ENCODE measurements at places on chromosomes 2 and 18. TPM values are rescaled to one million over a fixed set of nuclear protein-coding genes. Genes with fewer than 3 reads are reported as not detected.

GRCh38 chr2:314561-315336 lies 26.9 kb upstream of the ALKAL2 start:
- DNase-seq: no peak

GRCh38 chr2:240368781-240369331 lies 66.6 kb upstream of the GPC1 start:
- DNase-seq: peak; percentile 79

DNA sequence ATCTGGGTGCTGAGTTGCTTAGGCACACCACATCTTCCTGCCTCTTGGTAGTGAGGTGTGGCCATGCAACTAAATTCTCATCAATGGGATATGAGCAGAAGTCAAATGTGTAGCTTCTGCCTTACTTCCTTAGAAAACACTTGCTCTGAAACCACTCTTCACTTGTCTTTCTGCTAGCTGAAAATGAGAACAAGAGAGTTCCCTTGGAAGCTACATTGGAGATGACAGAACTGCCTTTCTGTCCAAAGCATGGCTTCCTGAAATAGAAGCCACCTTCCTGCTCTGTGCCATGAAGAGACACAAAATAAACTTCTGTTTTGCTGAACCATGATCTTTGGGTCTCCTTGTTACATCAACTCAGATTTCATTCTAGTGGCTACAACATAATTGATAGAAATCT lies 659.9 kb downstream of the IRS1 start:
- DNase-seq: no peak

Gene PXDN
- 17.3 TPM for total RNA-seq

Gene SERPINB11
- not detected for total RNA-seq
